Testis (tissue), 5 donors: ENCODE measurements at places on chromosomes 5 and 9. TPM values are rescaled to one million over a fixed set of nuclear protein-coding genes. Genes with fewer than 3 reads are reported as not detected.

The ST6GALNAC6 gene
- total RNA-seq: 70.3 TPM

The ACOT12 gene
- 0.31 TPM for total RNA-seq

The SPAAR gene
- 69.8 TPM for total RNA-seq

The ALDOB gene
- total RNA-seq: not detected

DNA sequence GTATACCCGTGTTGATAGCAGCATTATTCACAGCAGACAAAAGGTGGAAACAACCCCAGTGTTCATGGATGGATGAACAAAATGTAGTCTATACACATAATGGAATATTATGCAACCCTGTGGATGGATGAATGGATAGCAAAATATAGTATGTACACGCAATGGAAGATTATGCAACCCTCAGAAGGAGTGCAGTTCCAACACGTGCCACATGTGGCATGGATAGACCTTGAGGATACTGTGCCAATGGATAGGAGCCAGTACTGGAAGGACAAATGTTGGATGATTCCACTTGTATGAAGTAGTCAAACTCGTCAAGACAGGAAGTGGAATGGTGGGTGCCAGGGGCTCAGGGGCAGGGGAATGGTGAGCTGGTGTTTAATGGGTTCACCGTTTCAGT, 44.9 kb downstream of the PLEKHG4B start:
- DNase-seq: no peak
- no peaks in the 10 kb centered on the region for H3K36me3 ChIP-seq
- no peak overlapping the region for H3K27ac ChIP-seq
- H3K27me3 ChIP-seq: no peaks in the 10 kb centered on the region

- peaks cover 7% of the 10 kb centered on the region for H3K4me1 ChIP-seq
- H3K27ac ChIP-seq: no peak overlapping the region
- H3K27me3 ChIP-seq: no peaks in the 10 kb centered on the region
- DNase-seq: no peak
- H3K36me3 ChIP-seq: no peaks in the 10 kb centered on the region
- H3K4me3 ChIP-seq: no peak overlapping the region
Measured at GRCh38 chr9:86359151-86359879, 5.1 kb upstream of the TUT7 start.

DNA sequence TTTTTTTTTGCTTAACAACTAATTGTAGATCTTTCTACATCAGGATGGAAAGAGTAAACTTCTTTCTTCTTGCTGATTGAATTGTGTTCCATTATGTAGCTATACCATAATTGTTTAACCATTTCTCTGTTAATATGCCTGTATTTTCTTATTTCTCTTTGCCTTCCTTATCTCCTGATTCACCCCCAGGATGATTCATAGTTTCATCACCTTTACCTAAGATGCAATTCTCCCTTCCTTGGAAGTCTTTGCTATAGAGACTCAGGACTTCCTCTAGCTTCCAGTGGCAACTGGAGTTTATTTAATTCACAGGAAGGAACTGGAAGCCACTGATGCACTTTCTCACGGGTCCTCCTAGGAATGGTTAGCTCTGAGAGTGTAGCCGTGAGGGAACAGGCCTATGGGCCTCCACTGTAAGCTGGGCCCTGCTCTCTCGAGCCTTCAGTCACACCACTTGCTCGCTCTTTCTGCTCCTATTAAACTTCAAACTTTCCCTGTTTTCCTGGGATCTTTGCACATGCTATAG, 83.1 kb downstream of the FGF1 start:
- H3K4me1 ChIP-seq: no peaks in the 10 kb centered on the region
- no peaks in the 10 kb centered on the region for H3K27me3 ChIP-seq
- H3K27ac ChIP-seq: no peak overlapping the region
- no peak for DNase-seq

GRCh38 chr5:103573411-103573810, 10.8 kb upstream of the NUDT12 start:
- H3K4me1 ChIP-seq: no peaks in the 10 kb centered on the region
- no peak for DNase-seq

- H3K4me3 ChIP-seq: no peak overlapping the region
- no peaks in the 10 kb centered on the region for H3K27me3 ChIP-seq
- H3K27ac ChIP-seq: no peak overlapping the region
- H3K4me1 ChIP-seq: peaks cover 14% of the 10 kb centered on the region
- no peak for DNase-seq
Measured at GRCh38 chr9:4101667-4102066, 198.2 kb downstream of the GLIS3 start.

- no peak overlapping the region for H3K27ac ChIP-seq
- H3K27me3 ChIP-seq: no peaks in the 10 kb centered on the region
- H3K36me3 ChIP-seq: no peaks in the 10 kb centered on the region
- no peaks in the 10 kb centered on the region for H3K4me1 ChIP-seq
- no peak for DNase-seq
- H3K4me3 ChIP-seq: peak overlapping the region; percentile 24
Measured at GRCh38 chr9:21964925-21965385, 29.2 kb downstream of the CDKN2A start.

- no peak overlapping the region for H3K27ac ChIP-seq
- no peaks in the 10 kb centered on the region for H3K27me3 ChIP-seq
- no peaks in the 10 kb centered on the region for H3K36me3 ChIP-seq
- no peak for DNase-seq
Measured at GRCh38 chr5:17828681-17829080, 194.4 kb downstream of the TAF11L14 start.

GRCh38 chr9:123828449-123828848, 101.5 kb downstream of the DENND1A start:
- no peaks in the 10 kb centered on the region for H3K36me3 ChIP-seq
- H3K27me3 ChIP-seq: no peaks in the 10 kb centered on the region
- H3K27ac ChIP-seq: no peak overlapping the region
- H3K4me1 ChIP-seq: peaks cover 2% of the 10 kb centered on the region
- no peak overlapping the region for H3K4me3 ChIP-seq

DNA sequence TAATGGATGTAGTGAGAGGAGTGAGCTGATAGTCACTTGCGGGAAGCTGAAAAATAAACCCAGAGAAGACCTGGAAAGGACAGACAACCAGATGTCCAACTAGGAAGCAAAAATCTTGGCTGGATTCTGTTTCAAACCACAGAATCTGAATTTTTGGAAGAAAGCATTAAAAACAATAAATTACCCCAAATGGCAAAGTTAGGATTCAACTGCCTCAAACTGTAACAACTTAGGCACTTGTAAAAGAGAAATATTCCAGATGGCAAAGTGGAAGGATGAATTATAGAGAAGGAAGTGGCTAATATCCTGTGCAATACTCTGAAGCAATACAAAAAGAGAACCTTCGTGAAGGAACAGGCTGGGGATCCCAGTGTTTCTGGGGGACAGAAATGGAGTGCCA, 46.8 kb upstream of the SLIT3 start:
- DNase-seq: no peak
- H3K27ac ChIP-seq: no peak overlapping the region
- no peaks in the 10 kb centered on the region for H3K4me1 ChIP-seq

DNA sequence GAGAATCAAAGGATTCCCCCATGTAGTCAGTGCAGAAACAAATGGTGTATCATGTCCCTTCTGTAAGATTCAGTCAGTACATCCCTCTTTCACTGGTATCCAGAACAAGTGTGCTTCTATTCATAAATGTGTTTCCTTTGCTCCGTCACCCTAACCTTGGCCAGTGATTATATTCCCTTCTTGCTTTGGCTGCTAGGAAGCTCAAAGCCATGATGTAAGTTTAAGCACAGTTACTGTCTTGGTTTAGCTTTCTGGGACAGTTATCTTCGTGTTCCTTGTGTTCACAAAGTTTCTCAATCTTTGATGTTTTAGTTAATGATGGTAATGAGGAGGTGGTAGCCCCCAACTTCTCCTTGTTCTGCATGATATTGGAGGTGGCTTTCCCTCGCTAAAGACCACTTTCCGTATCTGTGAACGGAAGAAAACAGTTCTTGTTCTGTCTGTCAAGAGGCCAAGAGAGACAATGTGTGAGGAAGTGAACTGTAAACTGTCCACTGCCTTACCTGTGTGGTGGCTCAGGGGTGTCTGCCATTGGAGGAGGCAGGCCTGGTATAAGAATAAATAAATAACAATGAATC, 2.2 kb upstream of the AMBP start:
- no peaks in the 10 kb centered on the region for H3K4me1 ChIP-seq
- no peak for DNase-seq
- no peaks in the 10 kb centered on the region for H3K27me3 ChIP-seq
- no peak overlapping the region for H3K27ac ChIP-seq
- H3K4me3 ChIP-seq: no peak overlapping the region

DNA sequence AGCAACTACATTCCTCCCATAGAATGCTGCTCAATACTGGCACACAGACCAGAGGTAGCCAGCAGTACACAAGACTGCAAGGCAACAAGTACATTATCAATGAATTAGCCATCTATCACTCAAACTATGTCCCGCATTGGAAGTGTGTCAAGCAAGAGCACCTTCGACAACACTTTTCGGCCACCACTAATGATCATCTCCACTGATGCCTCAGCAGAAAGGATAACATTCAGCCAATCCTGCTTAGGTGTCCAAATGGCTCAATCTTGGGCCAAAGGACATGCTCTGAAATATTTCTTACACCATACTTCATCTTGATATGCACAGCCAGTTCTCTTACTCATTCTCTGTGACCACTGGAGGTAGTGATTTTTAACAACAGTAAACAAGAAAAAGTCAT, 25.0 kb downstream of the SKP1 start:
- no peak overlapping the region for H3K4me3 ChIP-seq
- DNase-seq: no peak
- H3K4me1 ChIP-seq: peaks cover 35% of the 10 kb centered on the region
- H3K36me3 ChIP-seq: peaks cover 4% of the 10 kb centered on the region

GRCh38 chr9:5671711-5672353, 42.9 kb downstream of the RIC1 start:
- no peaks in the 10 kb centered on the region for H3K4me1 ChIP-seq
- H3K27me3 ChIP-seq: no peaks in the 10 kb centered on the region
- no peaks in the 10 kb centered on the region for H3K36me3 ChIP-seq
- no peak overlapping the region for H3K27ac ChIP-seq

DNA sequence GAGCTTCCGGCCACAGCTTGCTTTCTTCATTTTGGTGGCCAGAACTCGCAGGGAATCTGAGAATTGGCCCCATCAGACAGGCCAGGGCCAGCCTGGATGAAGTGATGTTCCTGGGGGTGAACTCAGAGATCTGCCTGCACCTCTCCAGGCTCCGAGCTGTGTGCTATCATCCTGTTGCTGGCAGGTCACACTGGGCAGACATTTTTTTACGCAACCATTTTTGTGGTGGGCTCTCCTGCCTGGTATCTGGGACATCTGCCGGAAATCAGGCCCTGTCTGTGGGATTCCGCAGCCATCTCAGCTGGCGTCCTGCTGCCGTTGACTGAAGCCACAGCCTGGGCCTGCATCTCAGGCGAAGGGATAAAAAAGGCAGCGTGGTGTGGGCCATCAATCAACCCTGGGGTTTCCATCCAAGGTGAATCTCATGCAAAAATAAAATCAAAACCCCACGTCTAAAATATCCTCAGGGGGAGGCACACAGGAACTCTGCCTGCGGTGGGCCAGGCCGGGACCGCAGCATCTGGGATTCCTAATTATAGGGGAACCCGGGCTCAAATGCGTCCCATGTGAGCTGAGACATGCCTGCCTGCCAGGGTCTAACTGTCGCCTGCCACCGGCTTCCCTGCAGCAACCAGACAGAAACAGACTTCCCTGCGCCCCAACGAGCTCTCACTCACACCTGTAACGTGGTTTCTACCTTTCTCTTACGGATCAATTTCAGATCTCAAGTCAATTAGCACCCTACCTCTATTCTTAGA, 174.3 kb downstream of the SYK start:
- H3K36me3 ChIP-seq: no peaks in the 10 kb centered on the region
- H3K27ac ChIP-seq: no peak overlapping the region
- no peak for DNase-seq
- no peak overlapping the region for H3K4me3 ChIP-seq
- no peaks in the 10 kb centered on the region for H3K27me3 ChIP-seq

- peaks cover 63% of the 10 kb centered on the region for H3K4me1 ChIP-seq
- no peak for DNase-seq
- no peaks in the 10 kb centered on the region for H3K36me3 ChIP-seq
- no peaks in the 10 kb centered on the region for H3K27me3 ChIP-seq
- H3K27ac ChIP-seq: peak overlapping the region; percentile 71
Measured at GRCh38 chr9:70405808-70406433, 8.5 kb downstream of the KLF9 start.

DNA sequence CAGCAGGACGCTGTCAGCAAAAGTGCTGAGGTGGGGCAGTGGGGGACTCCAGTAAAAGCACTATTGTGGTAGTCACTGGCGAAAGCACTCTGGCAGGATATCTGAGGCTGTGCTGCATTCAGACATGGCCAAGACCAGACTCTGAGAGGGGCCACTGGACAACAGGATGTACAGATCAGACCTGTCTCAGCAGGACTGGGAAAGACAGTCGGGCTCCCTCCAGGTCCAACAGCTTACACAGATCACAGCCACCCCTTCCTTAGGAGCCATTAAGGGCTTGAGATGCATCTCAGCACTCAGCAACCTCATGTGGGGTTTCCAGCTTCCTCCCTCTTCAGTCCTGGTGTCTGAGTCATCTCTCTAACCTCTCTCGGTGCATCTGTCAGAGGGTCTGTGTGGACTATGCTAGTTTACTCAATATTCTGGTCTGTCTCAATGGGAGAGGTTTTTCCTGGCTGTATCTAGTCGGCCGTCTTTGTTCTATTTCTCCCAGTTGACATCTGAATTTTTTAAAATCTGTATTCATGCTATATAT, 154.5 kb downstream of the CWC27 start:
- no peak for DNase-seq
- H3K27ac ChIP-seq: no peak overlapping the region
- H3K36me3 ChIP-seq: no peaks in the 10 kb centered on the region
- no peak overlapping the region for H3K4me3 ChIP-seq

GRCh38 chr9:123718188-123718587, 211.7 kb downstream of the DENND1A start:
- no peak for DNase-seq
- no peak overlapping the region for H3K4me3 ChIP-seq
- no peaks in the 10 kb centered on the region for H3K4me1 ChIP-seq
- no peaks in the 10 kb centered on the region for H3K36me3 ChIP-seq
- no peaks in the 10 kb centered on the region for H3K27me3 ChIP-seq
- H3K27ac ChIP-seq: no peak overlapping the region

DNA sequence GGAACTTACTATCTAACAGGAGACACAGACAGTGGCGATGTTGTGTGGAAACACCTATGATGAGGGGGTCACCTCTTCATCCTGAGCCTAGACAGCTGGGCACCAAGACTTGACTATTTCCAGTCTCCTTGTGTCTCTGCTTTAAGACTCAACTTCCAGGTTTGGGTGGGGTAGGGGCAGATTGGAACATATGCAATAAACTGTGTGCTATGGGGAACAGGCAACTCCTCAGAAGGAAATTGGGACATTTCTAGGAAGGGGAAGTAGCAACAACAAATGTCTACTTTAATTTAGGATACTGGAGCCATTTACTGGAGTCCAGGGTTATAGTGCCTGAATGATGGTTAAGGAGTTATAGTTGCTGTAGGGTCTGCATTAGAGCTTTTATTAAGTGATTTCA, 57.3 kb downstream of the FGF18 start:
- no peak for DNase-seq
- H3K27me3 ChIP-seq: no peaks in the 10 kb centered on the region
- no peaks in the 10 kb centered on the region for H3K4me1 ChIP-seq
- H3K4me3 ChIP-seq: no peak overlapping the region

GRCh38 chr5:16773991-16774390, 157.2 kb upstream of the RETREG1 start:
- no peak for DNase-seq
- H3K4me1 ChIP-seq: peaks cover 16% of the 10 kb centered on the region
- no peak overlapping the region for H3K4me3 ChIP-seq
